ENCODE measurements at places on chromosomes 3 and 15.

DNA sequence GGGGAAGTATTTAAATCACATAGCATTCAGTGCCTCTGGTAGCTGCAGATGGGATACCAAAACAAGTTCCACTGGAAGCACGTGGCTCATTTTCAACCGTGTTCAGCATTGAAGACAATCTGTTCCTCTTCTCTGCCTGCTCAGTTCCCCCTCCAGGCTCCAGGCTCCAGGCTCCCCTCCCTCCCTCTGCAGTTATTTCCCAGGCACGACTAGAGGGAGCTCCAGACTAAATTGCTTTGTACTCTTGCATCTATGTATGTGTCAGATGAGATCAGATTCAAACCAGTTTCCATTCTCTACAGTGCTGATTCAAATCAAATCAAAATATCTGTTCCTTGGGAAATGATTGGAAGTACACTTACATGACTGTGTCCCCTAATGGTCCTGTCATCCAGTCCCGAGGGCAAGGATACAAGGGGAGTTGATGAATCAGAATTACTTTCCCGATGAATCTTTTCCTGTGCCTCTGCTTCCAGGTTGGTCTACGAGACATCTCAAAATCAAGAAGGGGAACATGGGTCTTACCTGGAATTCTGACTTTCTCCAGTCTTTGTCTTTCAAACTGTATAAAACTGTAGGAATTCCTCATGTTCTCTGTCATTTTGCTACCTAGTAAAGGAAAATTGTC, 600.5 kb downstream of the EDEM1 start:
- no peaks in the 10 kb centered on the region for H3K27me3 ChIP-seq
- H3K4me3 ChIP-seq: peak overlapping the region; percentile 6
- H3K4me1 ChIP-seq: peaks cover 18% of the 10 kb centered on the region
- peaks cover 3% of the 10 kb centered on the region for H3K36me3 ChIP-seq

DNA sequence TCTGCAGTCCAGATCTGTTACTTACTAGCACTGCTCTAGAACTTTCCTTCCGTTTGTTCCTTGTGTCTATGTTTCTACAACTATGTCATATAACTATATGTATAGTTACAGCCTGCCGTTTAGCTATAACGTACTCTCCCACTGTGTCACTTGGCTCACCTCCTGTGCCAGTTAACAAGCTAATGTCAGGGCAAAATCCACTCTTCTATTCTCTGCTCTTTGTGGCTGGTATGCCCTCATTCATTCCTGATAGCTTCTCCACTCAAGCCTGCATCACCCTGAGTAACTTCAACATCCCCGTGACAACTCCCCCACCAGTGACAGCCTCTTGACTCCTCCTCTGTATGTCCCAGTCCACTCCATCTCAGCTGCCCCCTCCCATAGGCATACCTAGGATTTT, 229.2 kb downstream of the TJP1 start:
- H3K27me3 ChIP-seq: peaks cover 27% of the 10 kb centered on the region
- no peak overlapping the region for H3K4me3 ChIP-seq
- H3K27ac ChIP-seq: no peak overlapping the region

- H3K27ac ChIP-seq: peak overlapping the region; percentile 96
- no peak for DNase-seq
- peak overlapping the region; percentile 98 for H3K4me3 ChIP-seq
Measured at GRCh38 chr15:63834500-63835210, 907 bp upstream of the HERC1 start.

GRCh38 chr15:31473385-31474058, 146.9 kb downstream of the KLF13 start:
- DNase-seq: no peak
- peak overlapping the region; percentile 67 for H3K27ac ChIP-seq
- peaks cover 7% of the 10 kb centered on the region for H3K4me1 ChIP-seq
- H3K27me3 ChIP-seq: no peaks in the 10 kb centered on the region
- H3K36me3 ChIP-seq: no peaks in the 10 kb centered on the region

GRCh38 chr3:14505803-14506500, 34.2 kb downstream of the GRIP2 start:
- H3K4me1 ChIP-seq: peaks cover 3% of the 10 kb centered on the region
- H3K36me3 ChIP-seq: no peaks in the 10 kb centered on the region
- H3K27ac ChIP-seq: no peak overlapping the region
- no peak overlapping the region for H3K4me3 ChIP-seq
- DNase-seq: no peak
- H3K27me3 ChIP-seq: peaks cover 3% of the 10 kb centered on the region

DNA sequence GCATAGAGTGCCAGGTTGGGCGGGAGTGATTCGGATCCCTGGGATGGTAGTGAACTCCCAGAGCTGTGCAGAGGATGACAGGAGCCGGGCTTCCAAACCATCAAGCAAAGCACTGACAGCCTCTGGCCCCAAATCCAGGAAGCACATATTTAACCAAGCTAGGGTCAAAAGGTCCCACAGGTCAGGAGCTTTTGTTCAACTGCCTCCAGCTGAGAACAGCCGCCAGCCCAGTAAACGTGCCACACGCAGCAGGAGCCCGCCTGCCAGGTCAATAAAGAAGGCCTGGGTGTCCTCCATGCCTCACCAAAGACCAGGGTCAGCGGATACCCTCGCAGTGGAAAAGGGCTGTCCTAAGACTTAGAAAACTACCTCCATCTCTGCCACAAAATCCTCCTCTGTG, 184.7 kb upstream of the LINGO1 start:
- H3K4me3 ChIP-seq: peak overlapping the region; percentile 79
- H3K27ac ChIP-seq: no peak overlapping the region
- H3K4me1 ChIP-seq: peaks cover 11% of the 10 kb centered on the region
- peaks cover 46% of the 10 kb centered on the region for H3K27me3 ChIP-seq
- no peak for DNase-seq

DNA sequence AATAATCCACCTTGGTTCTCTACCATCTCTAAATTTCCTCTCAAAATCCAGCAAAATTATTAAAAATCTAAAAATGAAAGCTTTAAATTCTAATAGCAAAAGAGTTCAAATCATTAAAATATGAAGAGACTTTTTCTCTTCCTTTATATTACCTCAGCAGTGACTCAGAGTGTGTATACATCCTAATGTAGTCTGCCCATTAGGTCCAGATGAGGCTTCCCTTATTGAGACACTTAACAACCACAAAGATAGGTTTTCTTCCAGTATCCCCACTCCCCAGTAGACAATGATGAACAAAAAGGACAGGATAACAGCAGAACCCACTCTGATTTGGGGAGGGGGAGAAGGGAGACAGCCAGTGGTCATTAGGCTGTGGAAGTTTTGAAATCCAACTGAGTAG, 61.5 kb upstream of the DCBLD2 start:
- no peaks in the 10 kb centered on the region for H3K27me3 ChIP-seq
- no peak overlapping the region for H3K27ac ChIP-seq
- no peak overlapping the region for H3K4me3 ChIP-seq
- H3K4me1 ChIP-seq: no peaks in the 10 kb centered on the region
- no peak for DNase-seq
- no peaks in the 10 kb centered on the region for H3K36me3 ChIP-seq

DNA sequence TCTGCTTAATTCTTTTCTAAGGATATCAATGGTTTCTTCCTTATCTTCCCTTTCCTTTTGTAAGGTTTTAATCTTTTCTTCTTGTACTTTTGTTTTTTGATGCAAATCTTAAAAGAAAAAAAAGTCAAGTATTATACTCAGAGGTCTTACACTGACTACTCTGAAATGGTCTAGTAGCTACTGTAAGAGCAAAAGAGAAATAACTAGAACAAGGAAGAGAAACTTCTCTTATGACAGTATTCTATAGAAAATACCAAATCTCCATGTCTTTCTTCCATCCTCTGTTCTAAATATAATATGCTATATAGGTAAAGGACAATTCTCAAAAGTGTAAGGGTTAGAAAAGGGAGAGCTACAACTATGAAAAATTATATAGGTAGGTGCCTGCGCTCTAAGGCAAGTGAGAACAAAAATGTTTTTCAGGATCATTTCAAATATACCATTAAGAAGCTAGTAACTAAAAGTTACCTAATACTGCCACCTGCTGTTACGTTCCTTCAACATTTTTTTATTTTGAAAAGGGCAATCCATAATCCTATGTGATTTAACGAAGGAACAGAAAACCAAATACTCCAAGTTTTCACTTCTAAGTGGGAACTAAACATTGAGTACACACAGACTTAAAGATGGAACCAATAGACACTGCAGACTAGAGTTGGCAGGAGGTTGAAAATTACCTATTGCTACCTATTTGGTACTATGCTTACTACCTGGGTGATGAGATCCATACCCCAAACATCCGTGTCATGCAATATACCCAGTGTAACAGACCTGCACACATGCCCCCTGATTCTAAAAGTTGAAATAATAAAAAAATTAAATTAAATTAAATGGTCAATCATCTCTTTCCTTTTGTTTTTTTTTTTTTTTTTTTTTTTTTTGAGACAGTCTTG, 36.7 kb downstream of the CIP2A start:
- no peak overlapping the region for H3K27ac ChIP-seq
- peaks cover 4% of the 10 kb centered on the region for H3K4me1 ChIP-seq
- H3K36me3 ChIP-seq: peaks cover 5% of the 10 kb centered on the region
- H3K4me3 ChIP-seq: no peak overlapping the region
- no peaks in the 10 kb centered on the region for H3K27me3 ChIP-seq
